Stimulated activated CD4-positive, alpha-beta T cell treated with anti-CD3 and anti-CD28 coated beads, TNF-alpha, amount 100 ng/mL, for 4 hours (primary cell): ENCODE measurements at places on chromosomes 13 and 19.

GRCh38 chr19:45939792-45940514 lies 25.4 kb upstream of the NANOS2 start:
- DNase-seq: no peak

DNA sequence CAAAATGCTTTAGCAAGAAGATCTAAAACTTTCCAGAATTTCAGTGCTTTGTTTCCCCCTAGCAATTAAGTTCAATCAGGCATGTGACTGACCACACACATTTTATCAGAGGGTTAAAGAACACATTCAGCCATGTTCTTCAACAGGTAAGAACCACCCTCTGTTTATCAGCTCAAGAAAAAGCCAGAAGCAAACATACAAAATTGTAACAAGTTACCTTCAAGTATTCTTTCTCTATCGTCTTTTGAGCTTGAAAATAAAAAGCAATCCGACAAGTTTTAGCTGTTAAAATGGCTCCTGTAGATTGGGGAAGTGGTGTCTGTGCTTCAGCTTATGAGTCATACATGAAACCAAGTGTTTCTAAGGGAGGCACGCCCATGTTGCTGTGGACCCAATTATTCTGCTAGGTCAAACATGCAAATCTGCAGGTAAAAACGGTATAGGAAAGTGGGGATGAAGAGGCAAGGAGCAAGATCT lies at the start of gene ELF1:
TSS of gene ELF1 (minus strand) at position 306 of the 477 bp plus-strand sequence. CDS start 37,262 bp downstream, outside the sequence.
- DNase-seq: no peak

- DNase-seq: no peak
Observed at GRCh38 chr13:60019119-60019993, 144.4 kb downstream of the DIAPH3 start.

GRCh38 chr13:45811891-45812694 lies 39.5 kb downstream of the SIAH3 start:
- DNase-seq: no peak

DNA sequence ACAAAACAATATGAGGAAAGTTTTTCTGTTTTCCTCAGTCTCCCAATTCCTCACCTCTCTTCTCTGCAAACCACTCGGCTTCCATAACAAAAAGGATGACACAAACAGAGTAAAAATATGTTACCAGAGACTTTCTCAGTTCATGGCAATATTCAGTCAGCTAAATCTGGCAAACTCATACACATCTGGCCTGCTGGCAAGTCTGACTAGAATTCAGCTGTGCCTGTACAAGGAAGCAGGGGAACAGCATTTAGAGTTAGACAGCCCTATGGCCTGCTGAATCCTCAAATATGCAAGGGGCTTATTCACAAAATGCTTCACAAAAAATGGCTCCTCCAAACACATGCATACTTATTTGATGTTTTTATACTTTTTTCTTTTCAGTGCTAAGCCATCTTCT lies 227.8 kb downstream of the ENOX1 start:
- DNase-seq: no peak

GRCh38 chr19:38039966-38040365 lies 133.0 kb downstream of the SIPA1L3 start:
- DNase-seq: no peak

GRCh38 chr13:59409211-59409610 lies 754.5 kb downstream of the DIAPH3 start:
- DNase-seq: no peak

- DNase-seq: no peak
Observed at GRCh38 chr13:91359631-91360030, 12.1 kb downstream of the MIR17HG start.

DNA sequence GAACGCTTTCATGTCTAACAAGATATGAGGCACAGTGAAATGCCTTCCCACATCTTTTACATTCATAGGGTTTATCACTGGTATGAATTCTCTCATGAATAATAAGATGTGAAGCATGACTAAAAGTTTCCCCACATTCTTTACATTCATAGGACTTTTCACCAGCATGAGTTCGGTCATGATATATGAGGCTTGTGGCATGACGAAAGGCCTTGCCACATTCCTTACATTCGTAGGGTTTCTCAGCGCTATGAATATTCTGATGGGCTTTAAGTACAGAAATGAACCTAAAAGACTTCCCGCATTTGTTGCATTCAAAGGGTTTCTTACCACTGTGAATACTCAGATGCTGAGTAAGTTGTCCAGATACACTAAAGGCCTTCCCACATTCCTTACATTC lies 21.3 kb downstream of the ZNF607 start:
- DNase-seq: no peak
